Fibroblast of mammary gland (primary cell): ENCODE measurements at places on chromosomes 6 and 20.

DNA sequence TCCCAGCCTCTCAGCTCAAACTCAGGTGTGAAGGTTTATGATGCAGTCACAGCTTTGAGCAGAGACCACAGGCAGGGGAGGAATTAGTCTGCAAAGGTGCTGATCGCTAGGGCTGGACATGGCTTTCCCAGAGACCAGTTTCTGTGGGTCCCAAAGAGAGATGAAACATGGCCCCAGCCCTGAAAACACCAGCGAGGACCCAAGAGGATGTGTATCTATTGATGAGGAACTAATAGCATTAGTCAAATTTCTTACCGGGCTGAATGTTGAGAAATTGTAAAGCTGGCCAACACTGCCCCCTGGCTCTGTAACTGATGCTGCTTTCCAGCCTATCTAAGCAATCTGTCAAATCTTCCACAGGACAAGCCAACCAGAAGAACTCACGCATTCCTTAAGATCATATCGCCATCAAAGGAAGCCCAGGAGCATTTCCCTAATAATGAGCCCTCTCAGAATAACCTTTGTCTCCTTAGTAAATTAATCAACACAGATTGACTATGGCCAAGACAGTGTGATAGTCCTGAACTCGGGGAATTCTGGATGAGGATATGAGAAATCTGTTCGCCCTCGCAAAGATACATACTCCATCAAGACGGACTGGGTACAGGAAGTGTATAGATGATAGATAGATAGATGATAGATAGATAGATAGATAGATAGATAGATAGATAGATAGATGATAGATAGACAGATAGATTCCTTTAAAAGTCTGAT lies 7.8 kb upstream of the ACSS1 start:
- peak; percentile 67 for DNase-seq

- no peak for DNase-seq
Observed at GRCh38 chr6:107490566-107491137, 735 bp downstream of the SOBP start.

GRCh38 chr20:49937027-49937929 lies 1.1 kb downstream of the RNF114 start:
- DNase-seq, result no peak

DNA sequence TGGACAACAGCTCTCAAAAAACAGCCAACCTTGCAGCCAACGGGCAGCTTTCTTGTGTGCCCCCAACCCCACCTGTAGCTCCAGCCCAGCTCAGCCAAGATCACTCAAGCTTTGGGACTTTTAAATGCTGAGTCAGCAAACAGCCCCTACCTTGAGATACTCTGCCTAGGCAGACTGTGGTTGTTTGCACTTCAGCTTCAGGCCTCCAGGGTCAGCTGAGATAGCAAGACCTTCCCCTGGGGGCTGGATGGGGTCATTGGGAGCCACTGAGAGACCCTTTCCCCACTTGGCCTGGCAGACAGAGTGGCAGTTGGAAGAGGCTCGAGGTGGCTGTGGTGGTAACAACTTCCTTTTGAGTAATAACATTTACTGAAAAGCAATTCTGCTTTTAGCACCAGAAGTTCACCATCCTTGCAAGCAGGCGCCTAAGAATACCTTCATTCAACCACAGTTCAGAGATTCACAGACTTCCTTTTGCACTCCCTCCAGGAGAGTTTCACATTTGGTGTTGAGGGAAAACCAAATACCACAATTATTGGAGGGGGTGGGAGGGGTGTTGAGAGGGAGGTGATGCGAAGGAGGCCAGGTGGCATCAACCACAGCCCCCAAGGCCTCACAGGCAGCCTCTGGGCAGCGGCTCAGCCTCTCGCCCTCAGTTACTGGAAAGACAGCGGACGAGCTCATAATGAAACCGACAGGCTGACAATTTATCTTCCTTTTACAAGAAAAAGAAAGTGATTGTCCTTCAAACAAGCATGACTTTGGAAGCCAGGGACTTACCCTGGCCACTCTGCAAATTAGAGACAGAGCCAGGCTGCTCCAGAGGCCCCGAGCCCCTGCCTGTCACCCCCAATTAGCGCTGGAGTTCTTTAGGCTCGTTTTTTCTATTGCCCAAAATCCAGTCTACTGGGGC lies 148.1 kb downstream of the CEBPB start:
- no peak for DNase-seq

- peak; percentile 87 for DNase-seq
Observed at GRCh38 chr6:13454286-13455221, 32.8 kb downstream of the GFOD1 start.

DNA sequence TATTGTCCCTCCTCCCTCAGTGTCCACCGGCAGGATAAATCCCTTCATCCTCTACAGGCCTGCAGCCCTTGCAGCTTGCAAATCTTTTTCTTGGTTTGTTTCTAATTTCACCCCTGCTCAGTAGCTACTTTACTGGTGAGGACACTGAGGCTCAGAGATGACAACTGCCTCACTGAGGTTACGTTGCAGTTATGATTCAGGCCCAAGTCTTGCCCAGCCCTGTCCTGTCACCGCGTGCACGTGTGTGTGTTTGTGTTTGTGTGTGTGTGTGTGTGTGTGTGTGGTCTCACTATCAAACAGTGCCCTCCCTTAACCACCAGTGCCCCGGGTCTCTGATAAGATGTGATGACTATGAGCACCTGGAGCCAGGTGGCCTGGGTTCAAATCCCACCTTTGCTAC lies 21.1 kb downstream of the FAM110A start:
- no peak for DNase-seq

GRCh38 chr6:50850223-50851048 lies 31.8 kb downstream of the TFAP2B start:
- no peak for DNase-seq
